Heart right ventricle (tissue), 16 donors: ENCODE measurements at places on chromosomes 12 and 14. TPM values are rescaled to one million over a fixed set of nuclear protein-coding genes. Genes with fewer than 3 reads are reported as not detected.

GRCh38 chr12:118344829-118345228 is 27.9 kb downstream of the TAOK3 start:
- DNase-seq = no peak

DNA sequence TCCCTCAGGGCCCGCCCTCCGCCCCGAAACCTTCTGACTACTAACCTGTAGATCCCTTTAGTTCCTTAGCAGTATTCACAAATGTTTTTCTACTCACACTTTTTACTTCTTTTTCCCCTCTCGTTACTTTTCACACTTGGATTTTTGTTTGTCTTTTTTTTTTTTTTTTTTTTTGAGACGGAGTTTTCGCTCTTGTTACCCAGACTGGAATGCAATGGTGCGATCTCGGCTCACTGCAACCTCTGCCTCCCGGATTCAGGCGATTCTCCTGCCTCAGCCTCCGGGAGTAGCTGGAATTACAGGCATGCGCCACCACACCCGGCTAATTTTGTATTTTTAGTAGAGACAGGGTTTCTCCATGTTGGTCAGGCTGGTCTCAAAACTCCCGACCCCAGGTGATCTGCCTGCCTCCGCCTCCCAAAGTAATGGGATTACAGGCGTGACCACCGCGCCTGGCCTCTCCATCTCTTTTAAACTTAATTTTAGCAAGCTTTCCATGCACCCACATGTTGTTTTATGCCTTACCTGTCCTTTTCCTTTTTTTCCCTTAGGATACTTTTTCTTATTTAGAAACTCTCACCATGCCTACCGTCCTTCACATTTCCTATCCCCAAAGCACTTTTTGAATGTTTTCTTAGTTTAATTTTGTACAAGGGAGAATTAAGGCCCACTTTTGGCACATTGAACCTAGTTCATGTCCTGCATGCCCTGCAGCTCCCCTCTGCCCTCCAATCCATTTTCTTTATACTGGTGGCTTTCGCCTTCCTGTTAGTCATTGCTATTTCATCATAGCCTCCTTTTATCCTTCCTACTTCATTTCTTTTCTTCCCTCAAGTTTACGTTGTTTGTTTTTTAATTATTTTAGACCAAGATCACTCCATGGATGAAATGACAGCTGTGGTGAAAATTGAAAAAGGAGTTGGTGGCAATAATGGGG is 1.1 kb downstream of the SP1 start:
- DNase-seq = no peak

SIX6 gene
- total RNA-seq = not detected

SLC6A15 gene
- total RNA-seq = not detected

KRT79 gene
- total RNA-seq = not detected

A2ML1 gene
- total RNA-seq = not detected

GRCh38 chr12:56599797-56600196 is 30.3 kb downstream of the BAZ2A start:
- DNase-seq = no peak

DNA sequence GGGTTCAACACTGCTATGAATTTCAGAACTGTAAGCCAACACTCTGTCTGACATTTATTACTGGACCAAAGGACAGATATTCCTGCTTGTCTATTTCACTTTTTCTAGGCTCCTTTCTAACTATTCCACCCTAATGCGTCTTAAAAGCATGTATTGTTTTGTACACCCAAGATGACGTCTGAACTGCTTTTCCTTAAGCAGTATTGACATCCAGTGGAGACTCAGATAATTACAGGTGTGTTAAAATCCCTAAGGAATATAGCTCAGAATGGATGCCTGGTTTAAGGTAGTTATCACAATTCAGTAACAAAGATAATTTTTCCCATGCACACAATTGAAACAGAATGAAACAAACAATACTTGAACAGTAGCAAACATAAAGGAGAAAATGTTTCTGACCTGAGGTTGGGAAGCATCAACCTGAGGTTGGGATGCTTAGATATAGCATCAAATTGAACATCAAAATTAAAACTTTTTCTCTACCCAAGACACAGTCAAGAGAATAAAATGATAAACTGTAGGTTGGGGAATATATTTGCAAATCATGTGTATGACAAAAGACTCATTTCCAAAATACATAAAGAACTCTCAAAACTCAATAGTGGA is 93.7 kb upstream of the PTPRR start:
- no peak for DNase-seq

GRCh38 chr12:28457785-28458184 is 267.5 kb downstream of the CCDC91 start:
- DNase-seq = no peak

ADCY6 gene
- 133 TPM for total RNA-seq

ATG14 gene
- total RNA-seq = 15.4 TPM

- no peak for DNase-seq
These were observed 160.5 kb upstream of the RASSF8 start for GRCh38 chr12:25797949-25798348.

- DNase-seq = no peak
These were observed 52.5 kb downstream of the RNF34 start for GRCh38 chr12:121452340-121452984.
